ENCODE measurements at places on chromosomes 11 and 22. TPM values are rescaled to one million over a fixed set of nuclear protein-coding genes. Genes with fewer than 3 reads are reported as not detected.

CRYBA4 gene
- not detected for total RNA-seq

CASP1 gene
- 2.7 TPM for total RNA-seq

GRCh38 chr11:119029340-119030028, 1.2 kb downstream of the SLC37A4 start:
- H3K27me3 ChIP-seq: no peaks in the 10 kb centered on the region
- H3K4me3 ChIP-seq: peak overlapping the region; percentile 68
- H3K27ac ChIP-seq: peak overlapping the region; percentile 15
- peaks cover 14% of the 10 kb centered on the region for H3K4me1 ChIP-seq
- no peak for DNase-seq

DNA sequence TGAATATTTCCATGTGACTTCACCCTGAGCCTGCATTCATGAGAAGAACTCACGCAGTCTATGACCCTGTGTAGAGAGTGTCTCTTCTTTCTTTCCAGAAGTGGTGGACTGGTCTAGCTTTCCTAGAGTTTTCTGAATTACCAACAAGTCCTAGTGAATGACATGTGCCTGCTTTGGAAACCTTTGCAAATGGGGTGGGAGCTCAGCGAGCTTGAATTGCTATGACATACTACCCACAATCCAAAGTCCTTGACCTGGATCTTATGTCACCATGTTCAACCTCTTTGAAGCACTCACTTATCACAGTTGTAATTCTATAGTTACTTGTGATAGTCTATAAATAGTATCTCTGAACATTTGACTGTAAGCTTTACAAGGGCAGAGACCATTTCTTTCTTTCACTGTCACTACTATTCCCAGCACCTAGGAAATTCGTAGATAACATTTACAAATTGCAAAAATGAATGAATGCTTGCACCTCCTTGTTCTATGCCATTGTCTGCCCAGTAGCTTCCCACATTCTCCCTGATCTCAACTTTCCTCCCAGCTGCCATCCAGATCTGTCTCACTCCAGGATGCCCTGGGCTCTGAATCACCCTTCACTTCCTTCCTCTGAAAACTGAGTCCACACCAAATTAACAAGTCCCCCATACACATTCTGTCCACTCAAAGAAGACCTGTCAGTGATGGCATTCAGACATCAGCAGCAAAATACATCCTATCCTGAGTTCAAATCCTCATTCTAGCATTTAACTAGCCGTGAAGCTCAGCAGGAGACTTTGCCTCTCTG, 201.9 kb upstream of the SESN3 start:
- H3K27ac ChIP-seq: no peak overlapping the region
- H3K4me1 ChIP-seq: peaks cover 7% of the 10 kb centered on the region
- DNase-seq: no peak

GRCh38 chr11:57376095-57377090, 4.6 kb downstream of the PRG3 start:
- no peaks in the 10 kb centered on the region for H3K4me1 ChIP-seq
- peaks cover 35% of the 10 kb centered on the region for H3K27me3 ChIP-seq
- H3K27ac ChIP-seq: no peak overlapping the region
- no peak overlapping the region for H3K4me3 ChIP-seq
- DNase-seq: no peak
